ENCODE measurements at places on chromosomes 7 and 10.

- no peak for DNase-seq
These were observed 156.9 kb upstream of the PCBD1 start for GRCh38 chr10:71045204-71045809.

DNA sequence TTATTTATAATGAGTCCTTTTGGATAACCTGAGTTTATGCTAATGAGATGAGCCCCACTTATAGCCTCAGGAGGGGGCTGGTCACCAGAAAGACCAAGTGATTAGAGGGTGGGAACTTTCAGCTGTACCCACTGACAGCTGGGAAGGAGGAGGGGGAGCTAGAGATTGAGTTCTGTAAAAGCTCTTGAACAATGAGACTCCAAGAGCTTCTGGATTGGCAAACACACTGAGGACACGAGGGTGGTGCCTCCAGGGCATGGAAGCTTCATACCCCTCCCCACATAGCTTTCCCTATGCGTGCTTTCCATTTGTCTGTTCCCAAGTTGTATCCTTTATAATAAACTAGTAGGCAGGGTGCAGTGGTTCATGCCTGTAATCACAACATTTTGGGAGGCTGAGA, 20.3 kb downstream of the MRPS24 start:
- no peak for DNase-seq

DNA sequence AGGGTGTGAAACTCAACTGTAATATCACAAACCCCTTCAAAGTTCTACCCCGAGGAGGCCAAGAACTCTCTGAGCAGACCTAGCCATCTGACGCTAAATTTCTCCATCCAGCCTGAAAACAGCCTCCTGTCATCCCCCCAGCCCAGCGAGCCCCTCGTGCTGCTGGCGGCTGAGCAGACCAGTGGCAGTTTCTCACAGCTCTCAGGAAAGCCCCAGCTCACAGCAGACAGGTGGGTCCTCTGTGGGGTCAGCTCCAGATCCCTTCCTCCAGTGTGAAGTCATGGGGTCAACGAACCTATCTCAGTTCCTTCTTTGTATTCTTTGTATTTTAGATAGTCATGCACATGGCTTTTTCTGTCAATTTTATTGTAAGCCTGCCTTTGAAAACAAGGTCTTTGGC, 7.8 kb downstream of the GARIN1A start:
- no peak for DNase-seq

DNA sequence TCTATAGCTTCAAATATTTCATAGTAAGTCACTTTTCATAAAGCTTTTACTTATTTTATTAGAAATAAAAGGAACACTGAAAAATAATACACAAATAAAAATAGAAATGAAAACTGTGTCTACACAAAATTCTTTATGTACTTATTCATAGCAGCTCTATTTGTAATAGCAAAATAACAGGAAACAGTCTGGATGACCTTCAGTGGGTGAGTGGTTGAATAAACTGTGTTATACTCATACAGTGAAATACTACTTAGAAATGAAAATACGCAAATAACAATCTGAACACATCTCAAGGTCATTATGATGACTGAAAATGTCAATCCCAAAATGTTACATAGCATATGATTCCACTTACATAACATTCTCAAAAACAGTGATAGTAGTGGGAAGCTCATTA, 138.7 kb upstream of the PCLO start:
- DNase-seq = no peak

- DNase-seq = no peak
These were observed 519 bp downstream of the ITGB8 start for GRCh38 chr7:20330928-20331909.

- no peak for DNase-seq
These were observed 1.8 kb downstream of the IGFBP3 start for GRCh38 chr7:45919231-45919784.

DNA sequence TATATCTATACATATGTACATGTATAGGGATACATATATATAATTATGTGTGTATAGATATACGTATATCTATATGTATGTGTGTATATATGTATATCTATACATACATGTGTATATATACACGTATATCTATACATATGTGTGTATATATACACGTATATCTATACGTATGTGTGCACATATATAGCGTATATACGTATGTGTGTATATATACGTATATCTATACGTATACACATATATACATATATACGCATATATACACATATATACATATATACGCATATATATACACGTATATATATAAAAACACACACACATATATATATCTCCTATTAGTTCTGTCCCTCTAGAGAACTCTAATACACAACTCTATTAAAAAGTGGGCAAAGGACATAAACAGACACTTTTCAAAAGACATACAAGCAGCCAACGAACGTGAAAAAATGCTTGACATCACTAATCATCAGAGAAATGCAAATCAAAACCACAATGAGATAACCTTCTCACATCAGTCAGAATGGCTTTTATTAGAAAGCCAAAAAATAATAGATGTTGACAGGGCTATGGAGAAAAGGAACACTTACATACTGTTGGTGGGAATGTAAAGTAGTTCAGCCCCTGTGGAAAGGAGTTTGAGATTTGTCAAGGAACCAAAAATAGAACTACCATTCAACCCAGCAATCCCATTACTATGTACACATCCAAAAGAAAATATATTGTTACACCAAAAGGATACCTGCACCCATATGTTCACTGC, 22.0 kb upstream of the TMEM120A start:
- DNase-seq = no peak

DNA sequence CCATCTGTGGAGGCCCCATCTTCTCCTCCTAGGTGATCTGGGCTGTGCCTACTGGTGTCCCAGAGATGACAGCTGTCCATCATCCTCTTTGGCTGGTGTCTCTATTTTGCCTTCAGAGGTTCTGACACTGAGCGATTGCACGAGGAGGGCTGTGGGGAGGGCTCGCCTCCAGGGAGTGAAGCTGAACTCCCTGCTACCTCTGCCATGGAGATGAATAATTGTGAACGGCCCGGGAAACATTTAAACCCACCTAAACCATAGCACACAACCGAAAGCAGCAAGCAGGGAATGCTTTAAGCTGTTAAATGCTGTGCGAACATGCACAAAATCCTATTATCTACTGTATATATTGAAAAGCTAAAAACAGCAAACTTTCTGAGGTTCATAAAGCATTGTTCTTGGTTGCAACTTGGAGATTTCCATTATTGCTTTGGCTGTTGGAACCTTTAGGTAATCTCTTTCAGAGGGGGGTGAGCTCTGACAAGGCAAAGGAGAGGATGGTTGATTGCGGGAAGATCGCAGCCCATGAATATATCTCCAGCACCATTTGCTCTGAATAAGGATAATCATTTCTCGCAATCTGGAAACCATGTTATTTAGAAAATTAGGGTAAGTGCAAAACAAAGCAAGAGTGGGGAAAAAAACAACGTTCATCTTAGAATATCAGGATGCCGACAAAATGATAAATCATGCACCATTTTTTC, 507.6 kb downstream of the GALNT17 start:
- no peak for DNase-seq

- peak; percentile 26 for DNase-seq
These were observed 238.0 kb upstream of the INHBA start for GRCh38 chr7:41940760-41941343.

DNA sequence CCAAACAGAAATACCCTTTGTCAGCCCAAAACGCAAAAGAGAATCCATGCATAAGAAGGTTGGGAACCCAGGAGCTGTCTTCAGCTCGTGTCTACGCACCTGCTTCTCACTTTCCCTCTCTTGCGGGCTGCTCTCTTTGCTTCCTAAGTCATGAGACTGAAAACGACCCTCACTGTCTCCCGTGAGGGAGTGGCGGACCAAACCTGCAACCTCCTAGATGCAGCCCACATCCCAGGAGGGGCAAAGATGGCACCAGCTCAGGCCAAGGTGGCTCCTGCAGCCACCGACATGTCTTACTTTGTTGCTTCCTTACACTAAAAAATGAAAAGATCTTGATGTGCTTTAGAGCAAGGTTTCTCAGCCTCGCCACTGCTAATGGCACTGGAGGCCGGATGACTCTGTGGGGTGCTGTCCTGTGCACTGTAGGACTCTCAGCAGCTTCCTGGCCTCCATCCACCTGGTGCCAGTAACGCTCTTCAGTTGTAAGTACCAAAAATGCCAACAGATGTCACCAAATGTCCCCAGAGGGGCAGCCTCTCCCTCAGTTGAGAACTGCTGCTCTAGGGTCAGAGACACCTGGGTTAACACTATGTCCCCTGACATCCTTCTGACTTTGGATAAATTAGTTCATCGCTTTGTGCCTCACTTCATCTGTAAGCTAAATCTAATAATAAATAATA, 179.8 kb upstream of the PFKP start:
- no peak for DNase-seq

GRCh38 chr7:144001543-144001942, 1.4 kb downstream of the OR6B1 start:
- no peak for DNase-seq

GRCh38 chr10:127690176-127690835, 46.7 kb upstream of the FOXI2 start:
- no peak for DNase-seq

- peak; percentile 44 for DNase-seq
These were observed 119.4 kb downstream of the DYNC2I1 start for GRCh38 chr7:158975526-158976467.

DNA sequence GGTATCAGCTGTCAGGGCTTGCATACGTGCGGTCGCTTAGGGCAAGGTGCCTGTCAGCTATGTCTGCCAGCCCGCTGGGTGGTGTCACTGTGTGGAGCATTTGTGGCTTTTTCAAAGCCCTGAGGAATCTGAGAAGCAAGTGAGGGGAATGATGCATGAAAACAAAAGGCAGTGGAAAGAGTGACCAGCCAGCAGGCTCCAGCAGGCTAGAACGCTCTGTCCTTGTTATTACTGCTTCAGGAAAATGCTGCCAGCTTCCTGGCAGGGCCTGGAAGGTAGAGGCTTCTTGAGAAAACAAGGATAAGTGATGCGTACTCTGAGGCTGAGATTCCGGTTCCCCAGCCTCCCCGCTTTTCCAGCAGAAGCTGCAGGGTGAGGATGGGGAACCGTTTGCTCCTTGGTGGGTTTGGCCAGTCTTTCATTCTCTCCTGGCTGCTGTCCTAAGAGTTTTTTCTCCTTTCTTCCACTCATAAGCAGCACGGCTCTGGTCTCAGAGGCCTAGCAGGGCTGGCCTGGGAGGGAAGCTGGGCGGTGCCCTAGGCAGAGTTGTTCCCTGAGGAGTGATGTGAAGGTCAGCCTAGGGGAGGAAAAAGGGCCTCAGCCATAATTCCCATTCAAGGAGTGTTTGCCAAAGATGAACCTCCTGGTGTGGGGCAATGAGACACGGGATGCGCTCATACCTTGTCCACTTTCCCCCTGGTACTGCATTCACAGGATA, 42.8 kb upstream of the MKLN1 start:
- no peak for DNase-seq

DNA sequence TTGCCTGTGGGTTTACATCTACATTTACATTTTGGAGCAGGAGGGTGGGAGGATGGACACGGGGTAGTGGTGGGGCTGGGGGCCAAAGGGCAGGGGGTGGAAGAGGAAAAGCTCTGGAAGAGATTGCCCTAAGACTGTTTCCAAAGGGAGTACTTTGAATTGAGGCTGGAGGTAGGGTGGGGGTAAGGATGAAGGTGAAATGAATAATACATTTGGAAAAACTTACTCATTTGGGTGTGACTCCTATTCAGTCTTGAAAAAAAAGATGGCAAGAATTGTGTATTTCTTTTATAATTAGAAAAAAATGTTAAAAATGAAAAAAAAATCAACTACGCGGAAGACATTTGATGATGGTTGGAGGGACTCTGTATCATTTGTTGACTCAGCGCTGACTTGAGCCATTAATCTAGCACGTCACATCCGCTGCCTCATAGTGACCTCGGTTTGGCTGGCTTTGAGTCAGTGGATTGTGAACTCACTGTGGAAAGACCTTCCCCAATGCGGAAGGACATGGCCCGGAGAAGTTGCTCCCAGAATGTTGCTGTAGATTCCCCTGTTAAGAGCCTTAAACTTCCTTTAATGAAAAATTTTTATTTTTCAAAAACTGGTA, 2.8 kb downstream of the FAM180A start:
- no peak for DNase-seq

- no peak for DNase-seq
These were observed 56.7 kb upstream of the GTF2IRD1 start for GRCh38 chr7:74396993-74397392.

DNA sequence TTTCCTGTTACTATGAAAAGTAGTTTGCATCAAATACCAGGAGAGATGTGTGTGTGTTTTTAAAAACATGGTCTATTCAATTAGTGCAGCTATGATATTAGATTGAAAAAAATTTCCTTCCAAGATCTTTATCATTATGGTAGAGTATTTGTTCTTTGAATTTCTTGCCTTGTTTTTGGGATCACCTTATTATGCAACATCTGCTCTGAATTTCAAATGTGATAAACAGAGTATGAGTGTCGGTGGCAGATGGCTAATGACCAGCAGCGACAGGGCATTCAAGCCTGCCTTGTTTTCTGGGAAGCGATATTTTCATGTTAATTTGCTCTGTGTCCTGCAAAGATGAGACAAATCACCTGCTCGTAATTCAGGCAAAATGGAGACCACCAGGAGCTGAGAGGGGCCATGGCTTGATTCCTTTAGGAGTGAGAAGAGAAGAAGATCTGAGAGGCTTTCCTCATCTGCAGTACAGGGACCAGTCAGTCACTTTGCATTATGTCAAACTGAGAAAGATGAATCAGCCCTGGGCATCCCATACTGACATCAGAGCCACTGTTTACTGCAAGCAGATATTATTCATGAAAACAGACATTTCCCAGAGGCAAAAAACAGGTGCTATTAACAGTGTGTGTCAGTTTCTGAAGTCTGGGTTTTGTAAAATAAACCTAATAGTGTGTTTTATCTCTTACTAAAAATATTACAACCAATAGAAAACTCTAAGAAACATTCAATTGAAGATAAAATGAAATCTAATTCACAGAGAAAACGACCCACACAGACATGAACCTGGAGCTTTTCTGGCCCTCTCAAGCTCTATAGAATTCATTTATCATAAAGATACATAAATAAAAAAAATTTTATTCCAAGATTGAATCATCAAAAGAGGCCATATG, 67.6 kb downstream of the CDK6 start:
- DNase-seq = peak; percentile 51

- DNase-seq = no peak
These were observed 28.9 kb downstream of the TARP start for GRCh38 chr7:38244516-38244915.

- DNase-seq = no peak
These were observed 95.4 kb downstream of the ZRANB1 start for GRCh38 chr10:125037145-125037877.

DNA sequence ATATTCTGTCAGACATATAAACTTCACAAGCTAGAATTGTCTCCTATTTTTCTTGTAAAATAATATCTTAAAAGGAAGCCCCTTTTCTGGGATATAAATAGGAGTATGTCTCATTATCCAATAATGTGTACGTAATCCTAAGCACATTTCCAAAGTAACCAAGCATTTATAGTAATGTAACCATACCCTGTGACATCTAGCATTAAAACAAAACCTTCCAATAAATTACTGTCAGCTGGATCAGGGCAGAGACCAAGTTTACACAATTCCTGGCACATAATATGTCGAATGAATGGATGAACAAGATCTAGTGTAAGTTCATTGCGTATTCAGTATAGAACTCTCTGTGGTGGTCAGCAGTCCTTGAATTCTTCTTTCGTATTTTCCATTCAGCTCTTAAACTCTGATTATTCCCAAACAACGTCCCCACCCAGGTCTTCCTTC, 14.3 kb downstream of the CPED1 start:
- no peak for DNase-seq

GRCh38 chr7:574661-575395, 55.2 kb upstream of the PDGFA start:
- no peak for DNase-seq

GRCh38 chr10:77873536-77874380, 52.8 kb downstream of the DLG5 start:
- DNase-seq = peak; percentile 39

Data from stimulated activated CD4-positive, alpha-beta T cell treated with anti-CD3 and anti-CD28 coated beads, Interleukin-12 subunit alpha, Interleukin-12 subunit beta, amount 100 ng/mL, for 48 hours (primary cell).